Right renal pelvis (tissue), 4 donors: ENCODE measurements at places on chromosomes 4 and X.

- no peak for DNase-seq
Measured at GRCh38 chr4:74109116-74109869, 10.3 kb upstream of the CXCL2 start.

DNA sequence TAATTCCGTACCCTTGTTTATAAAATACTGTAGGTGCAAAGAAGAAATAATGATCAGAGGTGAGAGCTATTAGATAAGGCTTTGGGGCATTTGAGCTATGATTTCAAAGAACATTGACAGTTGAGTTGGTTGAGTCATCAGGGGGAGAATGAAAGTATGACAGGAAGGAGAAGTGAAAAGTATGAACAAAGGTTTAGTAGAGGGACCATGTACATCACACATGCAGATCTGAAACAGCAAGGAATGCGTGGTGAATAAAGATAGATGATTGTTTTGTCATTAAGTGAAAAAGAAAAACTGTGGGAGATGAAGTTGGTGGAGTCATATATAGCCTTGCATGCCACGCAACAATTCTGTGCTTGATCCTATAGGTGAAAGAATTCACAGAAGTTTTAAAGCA lies 163.1 kb downstream of the ARAP2 start:
- no peak for DNase-seq

DNA sequence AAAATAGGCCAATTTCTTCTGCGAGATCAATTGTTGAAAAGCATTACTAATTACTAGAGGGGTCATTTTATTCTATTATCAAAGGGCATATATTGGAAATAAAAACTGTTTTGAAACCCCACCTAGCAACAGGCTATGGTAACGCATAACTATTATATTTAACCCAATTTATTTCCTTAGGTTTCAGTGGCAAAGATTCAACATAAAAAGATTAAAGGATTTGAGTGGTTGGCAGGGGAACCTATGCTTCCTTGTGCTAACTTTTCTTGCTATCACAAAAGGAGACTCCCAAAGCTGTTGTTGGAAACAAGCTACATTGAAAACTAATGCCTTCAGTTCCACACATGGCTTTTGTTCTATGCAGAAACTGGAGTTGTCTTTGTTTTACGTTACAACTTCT lies 166.9 kb upstream of the KLF3 start:
- DNase-seq, result no peak

DNA sequence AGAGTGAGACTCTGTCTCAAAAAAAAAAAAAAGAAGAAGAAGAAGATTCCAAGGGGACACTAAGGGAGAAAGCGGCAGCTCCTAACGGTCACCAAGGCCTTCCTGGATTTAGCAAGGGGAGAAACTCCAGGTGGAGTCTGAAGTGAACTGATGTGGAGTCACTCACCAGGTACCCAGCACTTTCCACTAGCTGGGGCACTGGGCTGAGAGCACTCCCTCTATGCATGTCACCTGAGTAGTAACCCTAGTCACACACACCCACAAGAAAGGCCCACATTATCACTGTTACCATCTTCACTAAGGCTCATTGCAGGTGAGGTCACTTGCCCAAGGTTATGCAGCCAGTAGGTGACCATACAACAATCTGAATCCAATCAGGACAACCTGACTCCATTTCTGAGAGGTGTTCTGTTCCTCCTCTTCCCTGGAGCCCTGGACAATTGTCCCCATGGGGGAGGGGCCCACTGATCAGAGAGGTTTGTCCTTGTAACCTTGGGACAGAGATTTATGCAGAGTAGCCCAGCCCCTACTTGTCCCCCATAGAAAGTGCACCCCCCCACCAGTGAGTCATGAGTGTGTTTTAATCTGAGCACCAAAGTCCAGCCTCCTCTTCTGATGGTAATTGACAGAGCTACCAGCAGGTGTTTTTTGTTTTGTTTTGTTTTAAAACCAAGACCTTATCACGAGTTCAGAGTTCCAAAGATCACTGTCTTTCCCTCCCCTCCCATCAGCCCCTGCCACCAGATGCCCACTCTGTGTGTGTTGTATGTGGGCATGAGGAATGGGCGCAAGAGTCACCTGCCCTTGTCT lies 5.9 kb upstream of the SASH3 start:
- no peak for DNase-seq

GRCh38 chr4:89720981-89721380 lies 116.0 kb downstream of the SNCA start:
- no peak for DNase-seq

GRCh38 chr4:89661173-89661899 lies 175.6 kb downstream of the SNCA start:
- DNase-seq, result no peak

DNA sequence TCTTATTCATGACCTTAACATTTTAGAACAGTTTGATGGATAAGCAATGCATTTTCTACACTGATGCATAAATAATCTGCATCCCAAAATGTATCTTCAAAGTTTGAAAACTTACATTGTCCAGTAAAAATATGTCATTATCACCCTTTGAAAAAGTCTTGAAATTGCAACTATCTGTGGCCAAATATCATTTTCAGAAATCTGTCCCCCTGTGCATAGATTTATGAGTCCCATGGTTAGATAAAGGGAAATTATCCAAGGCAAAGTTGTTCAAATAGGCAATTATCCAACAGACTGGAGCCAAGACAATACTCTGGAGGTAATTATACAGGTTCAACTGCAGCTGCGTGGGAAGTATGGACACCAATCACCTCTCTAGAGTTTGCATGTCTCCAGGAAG lies 182.5 kb upstream of the INTU start:
- no peak for DNase-seq

DNA sequence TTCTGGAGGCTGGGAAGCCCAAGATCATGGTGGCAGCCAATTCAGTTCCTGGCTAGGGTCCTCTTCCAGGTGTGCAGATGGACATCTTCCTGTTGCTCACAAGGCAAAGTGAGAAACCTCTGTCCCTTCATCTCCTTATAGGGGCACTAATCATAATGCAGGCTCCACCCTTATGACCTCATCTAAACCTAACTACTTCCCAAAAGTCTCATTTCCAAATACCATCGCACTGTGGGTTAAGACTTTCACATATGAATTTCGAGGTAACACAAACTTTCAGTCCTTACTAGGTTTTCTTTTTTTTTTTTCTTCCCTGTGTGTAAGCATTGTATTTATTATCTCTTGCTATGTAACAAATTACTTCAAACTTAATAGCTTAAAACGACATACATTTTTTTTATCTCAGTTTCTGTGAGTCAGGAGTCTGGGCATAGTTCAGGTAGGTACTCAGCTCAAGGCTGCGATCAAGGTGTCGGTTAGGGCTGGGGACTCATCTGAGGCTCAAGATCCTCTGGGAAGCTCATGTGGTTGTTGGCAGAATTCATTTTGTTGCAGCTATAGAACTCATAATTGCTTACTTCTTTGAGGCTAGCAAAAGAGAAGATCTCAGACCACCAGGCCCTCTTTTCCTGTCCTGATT lies 204.7 kb upstream of the STK26 start:
- DNase-seq, result no peak

- DNase-seq, result no peak
Measured at GRCh38 chr4:74181219-74181618, 23.3 kb downstream of the MTHFD2L start.

DNA sequence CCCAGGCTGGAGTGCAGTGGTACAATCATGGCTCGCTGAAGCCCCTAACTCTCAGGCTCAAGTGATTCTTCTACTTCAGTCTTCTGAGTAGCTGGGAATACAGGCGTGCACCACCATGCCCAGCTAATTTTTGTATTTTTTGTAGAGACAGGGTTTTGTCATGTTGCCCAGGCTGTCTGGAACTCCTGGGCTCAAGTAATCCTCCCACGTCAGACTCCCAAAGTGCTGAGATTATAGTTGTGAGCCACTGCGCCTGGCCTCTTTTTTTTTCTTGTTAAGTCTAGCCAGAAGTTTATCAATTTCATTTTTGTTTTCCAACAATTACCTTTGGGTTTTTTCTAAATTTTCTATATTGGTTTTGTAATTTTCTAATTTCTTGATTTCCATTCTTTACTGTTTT lies 100.6 kb downstream of the GC start:
- DNase-seq, result no peak

GRCh38 chrX:1391370-1391706 lies 575 bp downstream of the SLC25A6 start:
- DNase-seq, result no peak

DNA sequence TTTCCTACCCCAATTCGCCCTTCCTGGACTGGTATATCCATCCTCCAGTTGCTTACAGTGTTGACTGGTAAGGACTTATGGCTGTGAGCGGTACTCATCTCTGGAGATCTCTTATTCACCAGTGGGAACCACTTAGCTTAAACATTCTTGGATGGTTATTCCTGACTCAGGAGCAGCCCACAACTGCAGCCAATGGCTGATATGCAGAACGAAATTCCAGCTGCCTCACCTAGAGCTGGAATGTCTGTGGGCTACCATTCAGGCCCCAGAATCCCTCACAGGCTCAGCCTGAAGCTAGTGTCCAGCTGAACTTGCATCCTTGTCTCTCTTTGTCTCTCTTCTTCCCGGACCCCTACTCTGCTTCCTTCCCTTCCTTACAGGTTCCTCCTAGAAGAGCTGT lies 138.9 kb upstream of the SMIM31 start:
- no peak for DNase-seq

GRCh38 chr4:123298261-123298660 lies 98.3 kb upstream of the SPRY1 start:
- DNase-seq, result no peak

DNA sequence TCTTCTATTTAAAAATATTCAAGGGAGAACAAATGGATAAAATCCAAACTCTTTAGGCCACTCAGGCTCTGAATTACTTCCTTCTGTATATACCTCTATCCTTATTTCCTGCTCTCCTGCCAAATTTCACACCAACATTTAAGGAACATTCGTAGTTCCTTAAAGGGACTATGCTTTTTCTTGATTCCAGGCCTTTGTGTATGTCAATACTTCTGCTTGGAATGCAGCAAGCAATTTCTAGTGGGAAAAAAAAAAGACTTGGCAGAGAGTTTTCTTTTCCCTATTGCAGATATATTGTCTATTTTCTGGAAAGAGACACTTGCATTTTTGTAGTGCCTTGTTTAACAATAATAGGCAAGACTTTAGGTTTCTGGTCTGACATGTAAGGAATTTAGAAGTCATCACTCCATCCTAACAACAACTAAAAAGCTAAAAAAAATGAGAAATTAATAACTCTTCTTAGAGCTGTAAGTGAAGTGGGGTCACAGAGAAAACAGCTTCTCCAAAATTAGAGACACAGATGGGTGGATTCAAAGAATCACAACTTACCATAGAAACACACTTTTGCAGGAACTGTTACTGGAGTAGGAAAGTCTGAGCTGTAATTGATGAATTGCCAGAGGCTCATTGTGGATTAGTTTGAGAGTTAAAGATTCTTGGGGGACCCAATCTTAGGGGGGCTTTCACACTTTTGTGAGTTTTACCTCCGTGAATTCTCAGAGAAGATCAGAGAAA lies 2.1 kb upstream of the ADH5 start:
- DNase-seq, result no peak

GRCh38 chr4:176981074-176981473 lies 188.4 kb upstream of the VEGFC start:
- DNase-seq, result no peak

GRCh38 chr4:95394752-95395306 lies 153.9 kb downstream of the UNC5C start:
- no peak for DNase-seq

GRCh38 chr4:189870511-189871234 lies 70.0 kb upstream of the FRG1 start:
- no peak for DNase-seq

- DNase-seq, result no peak
Measured at GRCh38 chrX:16222151-16222550, 54.9 kb downstream of the MAGEB17 start.

DNA sequence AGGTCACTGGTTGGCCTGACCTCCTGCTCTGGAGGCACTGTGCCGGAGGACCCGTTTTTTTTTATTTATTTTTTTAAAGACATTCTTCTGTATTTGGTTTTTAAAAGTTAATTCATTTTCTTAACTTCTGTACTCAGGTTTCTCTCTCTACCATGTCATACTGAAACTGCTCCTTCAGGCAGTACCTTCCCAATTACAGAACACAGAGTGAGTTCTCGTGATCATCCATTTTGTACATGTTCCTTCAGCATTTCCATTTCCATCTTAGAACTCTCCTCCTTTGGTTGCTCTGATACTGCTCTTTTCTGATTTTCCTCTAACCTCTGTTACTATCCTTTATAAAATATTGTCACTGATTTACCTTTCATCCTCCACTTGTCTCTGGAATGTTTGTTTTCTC lies 17.9 kb downstream of the UBE2K start:
- DNase-seq, result no peak

DNA sequence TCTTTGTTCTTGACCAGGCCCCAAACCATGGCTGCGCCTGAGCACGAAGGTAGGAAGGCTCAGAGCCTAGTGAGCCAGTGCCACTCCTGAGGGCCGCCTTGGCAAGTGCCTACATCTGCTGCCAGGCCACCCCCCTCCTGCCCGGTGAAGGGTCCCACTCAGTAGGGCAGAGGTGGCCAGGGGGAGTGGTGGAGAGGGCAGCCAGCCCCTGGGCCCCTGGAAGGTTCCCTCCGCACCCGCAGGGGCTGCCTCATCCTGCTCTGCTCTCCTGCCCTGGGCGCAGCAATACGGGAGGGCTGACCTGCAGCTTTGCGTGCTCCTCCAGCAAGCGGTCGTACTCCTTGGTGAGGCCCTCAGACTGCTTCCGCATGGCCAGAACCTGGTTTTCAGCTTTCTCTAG lies 14.0 kb downstream of the SLC6A8 start:
- DNase-seq, result no peak

GRCh38 chrX:78316265-78316664 lies 11.1 kb downstream of the CYSLTR1 start:
- DNase-seq, result no peak

- DNase-seq, result no peak
Measured at GRCh38 chr4:115986573-115986972, 873.2 kb upstream of the NDST4 start.

DNA sequence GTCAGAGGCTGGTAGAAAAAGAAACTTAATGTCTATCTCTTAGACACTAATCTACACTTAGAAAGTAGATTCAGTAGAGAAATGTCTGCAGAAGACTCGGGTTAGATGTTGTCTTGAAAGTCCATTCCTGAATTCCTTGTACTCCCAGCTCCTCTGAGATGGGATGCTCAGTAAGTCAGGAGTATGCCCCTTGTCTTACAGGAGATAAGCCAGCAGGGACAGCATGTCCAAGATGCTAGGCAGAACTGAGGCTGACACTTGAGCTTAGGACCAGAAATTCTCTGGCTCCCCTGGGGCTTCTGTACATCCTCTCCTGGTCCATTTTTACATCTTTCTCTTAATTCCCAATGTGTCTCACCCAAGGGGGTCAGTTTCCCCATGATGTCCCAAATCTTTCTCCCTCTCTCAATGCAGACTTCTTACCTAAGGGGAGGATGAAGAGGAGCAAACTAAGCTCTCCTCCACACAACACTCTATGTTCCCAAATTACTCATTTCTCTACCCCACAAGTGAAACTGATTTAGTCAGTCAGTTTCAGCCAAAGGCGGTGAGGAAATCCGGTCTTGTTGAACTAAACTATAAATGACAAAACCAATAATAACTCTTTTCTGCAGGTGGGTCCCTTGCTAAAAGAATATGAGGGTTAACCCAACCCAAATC lies 558.2 kb upstream of the DIPK2B start:
- no peak for DNase-seq

GRCh38 chr4:14078326-14078725 lies 450.8 kb upstream of the BOD1L1 start:
- no peak for DNase-seq

- peak; percentile 12 for DNase-seq
Measured at GRCh38 chrX:51837921-51838320, 55.5 kb upstream of the MAGED1 start.

- no peak for DNase-seq
Measured at GRCh38 chr4:165131247-165131832, 18.7 kb upstream of the TMEM192 start.
